ENCODE measurements at places on chromosomes 6 and 20.

DNA sequence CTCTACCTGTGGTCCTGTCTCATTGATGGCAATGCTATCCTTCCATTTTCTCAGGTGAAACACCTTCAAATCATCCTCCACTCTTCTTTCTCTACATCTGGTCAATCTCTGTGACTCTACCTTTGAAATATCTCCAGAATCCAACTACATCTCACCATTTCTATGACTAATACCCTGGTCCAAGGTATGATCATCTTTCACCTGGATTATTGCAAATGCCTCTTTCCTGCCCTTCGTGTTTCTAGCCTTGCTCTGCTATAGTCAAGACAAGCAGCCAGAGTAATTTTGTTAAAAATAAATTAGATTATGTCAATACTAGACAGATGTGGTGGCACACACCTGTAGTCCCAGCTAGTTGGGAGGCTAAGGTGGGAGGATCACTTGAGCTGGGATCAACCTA, 17.8 kb upstream of the BLCAP start:
- DNase-seq, result no peak

GRCh38 chr6:154962753-154963152, 32.4 kb upstream of the TIAM2 start:
- no peak for DNase-seq

DNA sequence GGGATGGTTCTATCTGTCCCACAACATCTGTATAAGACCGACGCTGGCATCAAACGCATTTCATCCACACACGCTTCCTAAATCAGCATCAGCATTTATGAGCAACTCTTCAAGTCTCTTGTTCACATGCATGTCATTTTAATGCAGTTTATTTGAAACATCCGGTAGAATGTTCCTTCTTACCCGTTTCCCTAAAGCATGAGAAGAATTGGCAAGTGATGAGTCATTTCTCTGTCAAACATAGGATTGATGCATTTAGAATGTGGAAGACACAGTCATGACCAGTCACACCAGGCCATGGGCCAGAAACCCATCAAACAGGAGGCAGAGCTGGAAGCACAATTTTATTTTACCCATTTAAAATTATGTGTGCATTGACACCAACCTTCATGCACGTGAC, 122.8 kb downstream of the UST start:
- DNase-seq, result no peak

DNA sequence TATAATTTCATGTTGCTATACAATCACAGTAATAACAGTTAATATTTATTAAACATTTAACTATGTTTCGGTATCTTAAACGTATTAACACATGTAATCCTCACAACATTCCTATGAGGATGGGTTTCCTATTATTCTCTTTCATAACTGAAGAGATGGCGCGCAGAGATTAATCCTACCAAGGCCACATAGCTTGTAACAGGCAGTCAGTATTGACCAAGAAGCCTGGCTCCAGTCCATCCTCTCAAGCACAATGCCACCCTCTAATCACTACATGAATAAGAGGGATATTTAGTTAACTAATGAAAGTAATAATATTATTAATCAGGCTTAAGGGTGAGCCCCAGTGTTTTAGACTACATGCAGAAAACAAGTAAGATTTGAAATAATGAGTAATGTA, 149.7 kb upstream of the SIM1 start:
- no peak for DNase-seq

GRCh38 chr20:34980543-34981233, 25.0 kb downstream of the MYH7B start:
- no peak for DNase-seq

GRCh38 chr6:31094389-31094881, 17.9 kb downstream of the C6orf15 start:
- DNase-seq, result no peak

- no peak for DNase-seq
Observed at GRCh38 chr6:136020691-136021090, 169.2 kb downstream of the PDE7B start.

DNA sequence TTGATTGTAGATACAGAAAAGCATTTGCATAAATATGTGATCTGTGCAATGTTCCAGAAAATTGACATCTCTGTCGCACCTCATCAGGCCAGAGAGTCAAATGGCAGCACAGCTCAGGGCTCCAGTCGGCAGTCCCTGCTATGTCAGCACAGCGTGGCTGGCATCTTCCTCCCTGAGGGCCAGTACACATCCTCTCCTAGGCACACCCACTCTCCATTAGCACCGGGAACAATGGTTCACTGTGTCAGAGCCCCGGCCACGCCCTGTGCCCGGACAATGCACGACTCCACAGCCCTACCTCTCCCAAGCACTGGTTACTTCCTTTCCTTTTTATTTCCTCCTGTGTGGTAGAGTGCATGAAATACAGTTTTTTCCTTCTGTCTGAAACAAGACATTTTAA, 114.9 kb downstream of the FOXC1 start:
- no peak for DNase-seq

DNA sequence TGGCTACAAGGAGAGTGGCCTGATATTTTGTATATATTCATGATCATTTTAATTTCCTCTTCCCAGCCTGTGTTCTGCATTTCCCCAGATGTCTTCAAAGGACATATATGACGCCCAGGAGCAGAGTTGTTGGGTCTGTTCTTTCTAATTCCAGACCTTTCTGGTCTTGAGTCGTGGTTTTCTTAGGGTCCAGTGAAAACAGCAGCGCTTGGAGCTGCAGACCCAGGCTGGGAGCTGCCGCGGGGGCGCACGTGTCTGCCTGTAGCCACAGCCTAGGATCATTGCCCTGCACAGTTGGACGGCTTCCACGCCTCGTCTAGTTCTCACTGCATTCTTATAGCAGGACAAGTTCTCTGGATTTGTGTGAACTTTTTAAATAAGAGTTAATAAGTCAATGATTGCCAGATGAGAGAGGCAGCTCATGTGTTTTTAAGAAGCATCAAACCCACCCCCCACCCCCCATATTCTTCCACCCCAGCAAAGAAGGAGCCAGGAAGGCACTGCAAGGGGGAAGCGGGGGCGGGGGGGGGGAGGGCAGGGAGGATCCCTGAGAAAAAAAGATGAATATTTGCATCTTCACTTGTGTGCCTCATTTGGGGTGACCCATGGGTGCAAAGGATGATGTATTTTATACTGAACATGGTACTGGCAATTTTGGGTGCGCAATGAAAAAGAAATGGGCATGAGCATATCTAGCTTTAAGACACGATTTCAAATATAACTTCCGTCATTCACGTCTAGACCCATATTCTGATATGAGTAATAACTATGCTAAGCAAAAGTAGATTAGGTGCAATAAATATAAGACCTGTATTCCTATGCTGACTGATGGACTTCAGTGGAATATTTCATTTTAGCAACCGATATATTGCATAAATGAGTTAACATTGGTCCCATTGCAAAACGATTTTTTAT, 160.0 kb downstream of the TBXT start:
- no peak for DNase-seq

- no peak for DNase-seq
Observed at GRCh38 chr6:160455081-160455480, 106.9 kb downstream of the SLC22A3 start.

GRCh38 chr6:64062960-64063683, 427.5 kb downstream of the PHF3 start:
- DNase-seq, result no peak

DNA sequence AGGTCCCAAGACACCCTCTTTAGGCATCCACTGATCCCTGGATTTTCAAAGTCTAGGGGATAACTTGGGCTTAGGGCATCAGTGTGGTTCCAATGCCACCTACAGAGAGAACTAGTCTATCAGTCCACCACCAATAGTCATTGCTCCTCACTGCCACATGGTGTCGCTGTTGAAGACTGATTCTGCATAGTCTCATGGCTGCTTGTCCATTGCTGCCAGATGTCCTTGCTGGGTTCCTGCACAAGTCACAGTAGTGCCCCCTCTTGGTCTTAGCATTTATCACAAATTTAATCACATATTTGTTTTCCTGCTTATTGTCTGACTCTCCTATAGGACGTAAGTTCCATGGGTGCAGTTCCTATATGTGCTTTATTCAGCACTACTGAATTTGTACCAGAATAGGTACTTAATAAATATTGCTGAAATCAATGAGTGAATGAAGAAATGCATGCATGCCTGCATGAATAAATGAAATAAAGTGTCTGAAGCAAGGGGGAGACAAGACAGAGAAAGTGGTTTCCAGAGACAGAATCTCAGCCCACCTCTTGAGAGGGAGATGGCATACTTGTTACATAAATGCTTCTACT, 45.9 kb upstream of the RALY start:
- peak; percentile 3 for DNase-seq

DNA sequence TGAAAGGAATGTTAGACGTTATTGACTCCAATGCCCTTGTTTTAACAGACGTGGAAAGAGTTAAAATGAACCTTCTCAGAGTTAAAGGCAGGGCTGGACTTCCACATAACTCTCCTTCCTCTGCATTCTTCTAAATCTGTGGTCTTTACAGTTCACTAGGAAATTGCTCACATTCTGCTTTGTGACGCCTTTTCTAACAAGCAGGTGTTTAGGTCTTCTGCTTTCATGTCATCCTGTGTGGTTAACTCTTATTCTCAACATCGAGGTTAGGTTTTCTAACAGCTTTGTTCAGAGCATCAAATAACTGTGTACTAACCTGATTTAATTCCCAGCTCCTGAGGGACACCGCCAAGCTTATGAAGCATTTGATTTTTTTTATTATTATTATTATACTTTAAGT, 81.3 kb upstream of the NT5E start:
- no peak for DNase-seq

DNA sequence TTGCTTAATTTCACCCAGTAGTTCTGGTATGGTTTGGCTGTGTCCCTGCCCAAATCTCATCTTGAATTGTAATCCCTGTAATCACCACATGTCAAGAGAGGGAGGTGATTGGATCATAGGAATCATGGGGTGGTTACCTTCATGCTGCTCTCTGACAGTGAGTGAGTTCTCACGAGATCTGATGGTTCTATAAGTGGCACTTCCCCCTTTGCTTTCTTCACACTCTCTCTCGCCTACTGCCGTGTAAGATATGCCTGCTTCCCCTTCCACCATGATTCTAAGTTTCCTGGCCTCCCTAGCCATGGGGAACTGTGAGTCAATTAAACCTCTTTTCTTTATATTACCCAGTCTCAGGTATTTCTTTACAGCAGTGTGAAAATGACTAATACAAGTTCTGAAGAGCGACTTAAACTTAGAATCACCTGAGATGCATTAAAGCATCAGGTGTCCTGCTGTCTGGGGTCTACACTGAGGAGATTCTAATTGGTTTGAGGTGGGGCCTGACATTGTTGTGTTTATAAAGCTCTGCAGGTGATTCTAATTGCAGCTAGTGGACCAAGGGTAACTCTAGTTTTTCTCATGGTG, 82.1 kb upstream of the DTNBP1 start:
- no peak for DNase-seq

- no peak for DNase-seq
Observed at GRCh38 chr20:38414769-38415450, 20.2 kb downstream of the SNHG17 start.

DNA sequence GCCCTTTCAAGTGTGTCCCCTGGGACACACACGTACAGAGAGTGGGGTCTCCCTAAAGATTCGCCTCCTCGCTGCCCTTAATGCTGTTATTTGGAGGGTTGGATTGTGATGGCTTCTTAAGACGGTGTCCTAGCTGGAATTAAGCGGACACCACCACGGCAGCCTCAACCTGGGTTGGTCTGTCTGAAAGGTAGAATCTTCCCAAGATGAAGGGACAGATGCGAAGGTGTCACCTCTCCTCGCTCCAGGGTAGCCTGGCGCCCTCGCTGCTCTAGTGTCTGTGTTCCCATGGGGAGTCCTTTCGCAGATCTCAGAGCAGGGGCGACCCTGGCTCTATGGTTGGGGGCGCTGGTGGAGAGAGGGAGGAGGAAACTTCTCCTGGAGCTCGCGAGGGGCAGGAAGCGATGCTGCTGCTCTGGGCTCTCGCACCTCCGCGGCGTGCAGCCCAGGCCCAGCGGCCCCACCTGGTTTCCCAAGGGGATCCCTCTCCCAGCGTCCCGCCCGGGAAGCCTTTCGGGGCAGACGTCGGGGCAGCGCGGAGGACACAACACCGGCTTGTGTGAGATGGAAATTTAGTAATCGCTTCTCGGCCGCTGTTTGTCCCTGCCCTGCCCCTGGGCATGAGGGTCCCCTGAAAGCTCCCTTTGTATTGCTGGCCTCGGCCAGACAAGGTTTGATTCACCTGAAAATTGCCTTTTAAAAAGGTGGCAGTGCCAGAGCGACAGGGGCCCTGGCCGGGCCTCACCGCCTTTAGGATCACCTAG, 1.7 kb downstream of the RSPO3 start:
- DNase-seq, result no peak

- no peak for DNase-seq
Observed at GRCh38 chr6:33953171-33953570, 149.4 kb upstream of the MLN start.

DNA sequence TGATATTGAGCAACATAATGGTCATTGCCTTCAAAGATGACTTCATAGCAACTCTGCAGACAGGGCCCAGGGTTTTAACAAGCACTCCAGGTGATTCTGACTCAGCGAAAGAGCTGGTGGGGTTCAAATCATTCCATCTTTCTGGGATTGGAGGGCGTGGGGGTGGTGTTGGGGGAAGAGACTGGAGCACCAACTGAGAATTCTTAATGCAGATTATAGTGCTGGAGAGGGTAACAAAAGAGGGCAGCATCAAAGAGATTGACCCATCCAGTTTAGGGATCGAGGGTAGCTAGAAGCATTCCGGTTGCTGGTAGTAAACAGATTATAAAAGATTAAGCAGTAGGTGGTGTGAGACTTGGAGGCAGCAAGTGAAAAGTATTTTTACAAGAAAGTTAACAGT, 15.9 kb downstream of the PFDN4 start:
- DNase-seq, result no peak

GRCh38 chr6:114346451-114346850, 3.6 kb upstream of the HS3ST5 start:
- DNase-seq, result no peak

- DNase-seq, result no peak
Observed at GRCh38 chr6:88013554-88013953, 34.1 kb upstream of the SPACA1 start.

DNA sequence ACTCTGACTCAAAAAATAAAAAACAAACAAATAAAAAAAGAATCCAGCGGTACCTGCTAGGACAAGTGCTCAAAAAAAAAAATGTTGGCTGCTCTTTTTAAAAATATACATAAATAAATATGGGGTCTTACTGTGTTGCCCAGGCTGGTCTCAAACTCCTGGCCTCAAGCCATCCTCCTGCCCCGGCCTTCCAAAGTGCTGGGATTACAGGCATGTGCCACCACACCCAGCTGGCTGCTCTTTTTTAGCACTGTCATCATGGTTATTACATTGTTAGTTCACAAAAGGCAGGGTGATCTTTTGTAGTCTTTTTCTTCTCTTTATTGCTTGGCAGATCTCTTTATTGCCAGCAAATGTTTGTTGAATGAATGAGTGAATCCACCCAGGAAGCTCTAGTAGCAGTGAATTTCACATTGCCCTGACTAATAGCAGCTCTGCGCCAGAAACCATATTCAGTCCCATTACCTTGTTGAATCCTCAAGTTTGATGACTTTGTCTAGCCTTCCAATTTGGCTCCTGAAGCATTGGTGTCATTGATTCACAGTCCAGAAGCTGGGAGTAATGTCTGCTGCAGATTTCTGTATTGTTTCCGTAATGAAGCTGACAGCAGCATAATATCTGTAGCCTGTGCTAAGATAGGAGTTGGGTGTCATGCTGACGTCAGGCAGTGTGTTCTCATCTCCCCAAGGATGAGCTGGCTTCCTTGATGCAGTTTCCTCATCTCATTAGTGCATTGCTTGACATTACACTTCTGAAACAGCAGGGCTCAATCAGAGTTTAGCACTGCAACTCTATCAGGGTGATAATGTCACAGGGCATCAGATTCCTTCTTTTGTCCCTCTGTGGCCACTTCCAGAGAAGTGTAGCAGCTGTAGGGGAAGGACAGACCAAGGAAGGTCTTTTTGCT, 84.9 kb upstream of the TGM3 start:
- no peak for DNase-seq
